Uterus (tissue), 4 donors: ENCODE measurements at places on chromosomes 12 and 14. TPM values are rescaled to one million over a fixed set of nuclear protein-coding genes. Genes with fewer than 3 reads are reported as not detected.

DNA sequence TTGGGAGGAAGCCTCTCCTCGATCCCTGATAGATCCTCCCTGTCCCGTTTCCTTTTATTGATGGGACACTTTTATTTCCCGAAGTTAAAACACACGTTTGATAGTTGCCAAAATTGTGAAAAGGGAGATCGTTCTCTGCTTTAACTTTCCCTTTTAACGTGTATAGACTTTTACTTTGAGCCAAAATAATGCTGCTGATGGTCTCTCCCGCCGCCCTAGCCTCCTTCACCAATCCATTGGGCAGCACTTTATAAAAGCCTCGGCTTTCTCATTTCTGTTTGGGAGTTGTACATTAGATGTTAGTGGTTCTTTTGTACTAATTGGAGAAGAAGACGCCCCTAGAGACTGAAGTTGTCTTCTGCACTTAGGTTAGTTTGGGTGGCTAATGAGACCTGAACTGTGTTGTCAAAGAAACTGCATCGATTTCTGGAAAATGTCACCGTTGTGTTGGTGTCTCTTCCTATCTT, 1.4 kb downstream of the TMTC2 start:
- DNase-seq = no peak

DNA sequence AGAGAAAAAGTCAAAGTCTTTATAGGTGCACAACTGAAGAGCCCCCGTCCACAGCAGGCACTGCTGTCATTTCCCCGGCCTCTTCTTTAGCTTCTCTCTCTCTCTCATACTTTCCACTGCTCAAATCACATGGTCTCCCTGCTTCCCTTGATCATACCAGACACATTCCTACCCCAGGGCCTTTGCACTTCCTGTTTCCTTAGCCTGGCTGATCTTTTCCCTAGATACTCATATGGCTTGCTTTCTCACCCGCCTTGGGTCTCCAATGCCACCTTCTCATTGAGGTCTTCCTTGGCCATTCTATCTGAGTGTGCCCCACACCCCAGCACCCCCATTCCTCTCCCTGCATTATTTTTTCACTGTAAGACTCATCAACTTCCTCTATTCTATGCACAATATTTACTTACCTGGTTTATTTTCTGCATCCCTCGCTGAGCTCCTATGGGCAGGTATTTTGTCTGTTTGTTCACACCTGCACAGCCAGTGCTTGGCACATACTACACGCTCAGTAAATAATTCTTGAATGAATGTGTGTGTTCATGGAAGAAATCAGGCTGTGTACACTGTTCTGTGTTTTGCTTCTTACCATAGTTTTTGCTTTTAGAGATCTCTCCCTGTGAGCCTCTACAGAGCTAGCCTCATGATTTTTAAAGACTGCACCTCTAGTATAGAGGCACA, 31.9 kb downstream of the SERPINA1 start:
- no peak for DNase-seq

The FOXN4 gene
- not detected for total RNA-seq

- no peak for DNase-seq
Measured at GRCh38 chr12:113498490-113498889, 26.8 kb upstream of the LHX5 start.

DNA sequence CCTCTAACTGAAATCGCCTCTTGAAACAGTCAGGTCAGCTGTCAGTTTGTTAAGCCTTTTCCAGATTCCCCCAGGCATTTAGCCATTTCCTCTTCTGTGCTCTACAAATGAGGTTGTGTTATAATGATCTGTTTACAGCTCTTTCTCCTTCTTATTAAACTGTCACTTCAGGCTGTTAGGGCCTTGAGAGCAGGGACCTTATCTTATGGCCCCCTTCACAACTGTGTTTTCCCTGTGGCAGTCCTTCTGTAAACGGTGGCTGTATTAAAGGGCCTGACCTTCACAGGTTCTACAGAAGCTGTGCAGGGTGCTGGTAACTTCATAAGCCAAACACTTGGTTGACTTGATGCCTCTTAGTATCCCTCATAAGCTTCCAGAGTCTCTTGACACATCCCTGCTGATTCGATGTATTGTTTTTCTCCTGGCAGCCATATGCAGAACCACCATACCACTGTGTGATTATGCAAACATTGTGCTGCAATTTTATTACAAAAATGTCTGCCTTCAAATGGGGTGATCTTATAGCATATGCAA, 104.7 kb downstream of the PLEKHA5 start:
- DNase-seq = no peak

GRCh38 chr14:100503251-100503650, 84.0 kb downstream of the BEGAIN start:
- no peak for DNase-seq

GRCh38 chr14:42277840-42278239, 671.2 kb downstream of the LRFN5 start:
- DNase-seq = no peak

DNA sequence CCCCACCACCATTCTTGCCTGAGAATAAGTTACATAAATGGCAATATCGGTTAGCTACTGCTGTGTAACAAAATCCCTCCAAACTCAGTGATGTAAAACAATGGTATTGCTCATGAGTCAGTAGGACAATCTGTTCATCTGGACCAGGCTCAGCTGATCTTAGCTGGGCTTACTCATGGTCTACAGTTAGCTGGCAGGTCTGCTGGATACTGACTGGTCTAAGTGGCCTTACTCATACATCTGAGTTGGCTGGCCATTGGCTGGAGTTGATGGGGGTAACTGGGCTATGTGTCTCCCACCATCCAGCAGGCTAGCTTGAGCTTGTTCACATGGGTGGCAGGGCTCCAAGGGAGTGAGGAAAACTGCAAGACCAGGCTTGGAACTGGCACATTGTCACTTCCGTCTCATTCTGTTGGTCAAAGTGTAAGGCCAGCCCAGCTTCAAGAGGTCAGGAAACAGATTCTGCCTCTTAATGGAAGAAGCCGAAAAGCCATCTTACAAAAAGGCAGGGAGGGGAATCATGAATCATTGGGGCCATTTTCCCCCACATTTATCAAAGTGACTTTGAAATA, 56.7 kb upstream of the CHGA start:
- peak; percentile 45 for DNase-seq

DNA sequence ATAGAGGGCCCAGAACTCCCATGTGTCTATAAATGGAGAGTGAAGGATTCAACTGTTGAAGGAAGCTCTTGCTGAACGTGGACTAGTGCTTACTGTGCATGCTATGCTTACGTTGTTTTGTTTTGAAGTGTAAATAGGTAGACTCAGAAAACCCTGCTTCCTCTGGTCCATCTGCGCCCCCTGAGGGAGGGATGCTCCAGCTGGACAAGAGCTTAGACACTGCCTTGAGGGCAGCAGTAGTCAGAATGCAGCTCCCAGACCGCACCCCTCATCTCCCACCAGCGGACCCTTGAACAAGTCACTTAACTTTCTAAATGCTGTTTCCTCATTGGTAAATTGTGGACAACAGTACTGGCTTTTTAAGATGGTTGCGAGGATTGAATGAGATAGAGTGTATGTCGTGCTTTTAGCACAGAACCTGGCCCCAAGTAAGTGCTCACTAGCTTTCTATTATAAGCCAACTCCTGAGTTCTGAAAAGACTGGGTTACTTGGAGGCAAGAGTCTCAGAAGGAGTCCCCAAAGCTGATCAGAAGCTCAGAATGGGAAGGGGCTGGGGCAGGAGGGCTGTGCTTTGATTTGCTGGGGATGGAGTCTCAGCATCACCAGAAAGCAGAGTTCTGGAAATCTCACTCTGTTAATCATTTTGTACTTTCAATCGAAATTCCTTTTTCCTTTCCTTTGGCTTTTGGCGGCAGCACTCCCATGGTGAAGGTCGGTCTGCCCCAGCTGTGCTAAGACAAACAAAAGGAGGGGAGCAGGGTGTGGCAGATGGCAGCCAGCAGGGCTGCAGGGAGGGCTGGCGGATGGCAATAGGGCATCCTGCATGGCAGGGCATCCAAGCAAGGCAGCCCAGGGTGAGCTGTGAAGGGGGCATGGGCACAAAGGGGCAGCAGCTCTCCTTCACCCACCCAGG, 15.6 kb downstream of the AGAP2 start:
- no peak for DNase-seq

DNA sequence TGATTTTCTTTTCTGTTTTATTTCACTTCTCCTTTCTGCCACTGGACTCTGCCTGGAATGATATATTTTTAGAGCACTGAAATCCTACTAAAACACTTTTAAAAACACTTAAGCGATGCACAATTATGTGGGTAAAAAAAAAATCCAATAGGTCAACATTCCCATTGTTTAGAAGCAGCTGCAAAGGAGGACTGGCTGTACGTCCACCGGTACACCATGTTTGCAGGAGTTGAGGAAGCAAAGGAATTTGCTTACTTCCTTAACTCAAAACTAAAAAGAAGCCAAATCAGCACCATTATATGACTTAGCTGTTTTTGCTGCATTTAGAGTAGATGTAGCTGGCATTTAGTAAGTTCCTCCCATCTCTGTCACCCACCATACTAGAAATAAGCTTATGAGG, 186.8 kb upstream of the TMTC1 start:
- no peak for DNase-seq

The MIP gene
- total RNA-seq = not detected

The MYF6 gene
- not detected for total RNA-seq

The RTN1 gene
- total RNA-seq = 10.8 TPM

DNA sequence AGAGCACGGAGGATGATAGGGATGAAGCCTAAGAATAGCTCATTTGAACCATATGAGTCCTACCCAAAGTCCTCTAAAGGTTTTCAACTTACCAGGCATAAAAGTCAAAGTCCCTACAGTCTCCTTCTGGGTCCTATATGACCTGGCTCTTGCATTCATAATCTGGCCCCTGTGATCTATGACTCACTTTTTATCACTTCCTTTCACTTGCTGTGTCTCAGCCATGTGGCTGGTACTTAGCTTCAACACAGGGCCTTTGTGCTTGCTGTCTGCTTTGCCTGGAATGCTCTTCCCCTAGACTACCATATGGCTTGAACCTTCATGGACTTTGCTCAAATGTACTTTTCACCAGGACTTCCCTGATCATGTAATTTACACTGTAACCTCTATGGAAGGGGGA, 137.6 kb upstream of the TMTC1 start:
- no peak for DNase-seq

The ART4 gene
- 0.51 TPM for total RNA-seq

DNA sequence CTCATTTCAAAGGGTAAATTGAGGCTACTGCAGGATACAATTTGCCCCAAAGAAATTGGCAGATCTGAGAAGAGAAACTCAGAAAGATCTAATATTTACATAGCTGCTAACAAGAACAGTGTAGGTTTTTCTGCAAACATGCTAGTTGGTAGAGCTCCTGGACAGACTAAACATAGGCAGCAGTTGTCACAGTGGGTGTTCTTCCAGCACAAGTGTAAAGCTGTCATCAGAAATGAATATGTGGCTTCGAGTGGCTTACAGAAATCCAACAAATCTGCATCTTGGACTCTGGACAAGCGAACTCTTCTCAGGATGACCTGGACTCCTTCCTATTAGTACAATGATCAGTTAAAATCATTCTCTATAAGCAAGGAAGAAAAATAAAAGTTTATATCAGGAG, 5.9 kb downstream of the CBX5 start:
- DNase-seq = no peak

The LRTM2 gene
- total RNA-seq = not detected

The CALM1 gene
- total RNA-seq = 214 TPM

DNA sequence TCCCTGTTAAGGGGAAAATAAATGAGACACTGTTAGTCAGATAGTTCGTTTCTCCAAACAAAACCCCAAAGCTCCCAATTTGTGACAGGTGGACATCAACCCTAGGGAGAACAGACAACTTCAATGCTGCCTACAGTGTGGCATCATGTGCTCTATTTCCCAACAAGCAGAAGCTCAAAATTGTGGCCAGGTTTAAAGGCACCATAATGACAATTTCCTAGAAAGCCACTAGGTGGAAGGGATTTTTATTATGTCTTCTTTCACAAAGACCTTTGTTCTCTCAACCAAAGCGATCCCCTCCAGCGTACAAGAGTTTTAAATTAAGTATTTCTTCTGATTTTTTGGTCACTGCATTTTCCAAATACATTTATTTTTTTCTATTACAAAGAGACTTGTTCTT, 88.0 kb upstream of the MBIP start:
- DNase-seq = no peak

DNA sequence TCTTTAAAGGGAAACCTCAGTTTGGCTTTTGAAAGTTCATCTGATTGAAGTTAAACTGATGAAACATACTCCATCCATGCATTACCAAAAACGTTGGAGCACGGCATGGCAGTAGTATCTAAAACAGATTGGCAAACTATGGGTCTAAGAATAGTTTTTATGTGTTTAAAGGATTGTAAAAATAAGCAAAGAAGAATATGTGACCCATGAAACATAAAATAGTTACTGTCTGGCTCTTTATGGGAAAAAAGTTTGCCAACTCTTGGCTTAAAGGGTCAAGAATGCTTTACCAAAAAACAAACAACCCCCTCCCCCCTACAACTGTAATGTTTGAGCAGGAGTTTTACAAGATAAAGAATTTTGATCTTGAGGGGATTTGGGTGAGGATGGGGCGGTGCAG, 32.6 kb downstream of the TRAF3 start:
- no peak for DNase-seq

- no peak for DNase-seq
Measured at GRCh38 chr12:4119157-4119761, 154.3 kb upstream of the CCND2 start.

GRCh38 chr14:27222671-27223070, 624.8 kb upstream of the NOVA1 start:
- no peak for DNase-seq

- no peak for DNase-seq
Measured at GRCh38 chr12:105418821-105419291, 88.4 kb downstream of the C12orf75 start.

DNA sequence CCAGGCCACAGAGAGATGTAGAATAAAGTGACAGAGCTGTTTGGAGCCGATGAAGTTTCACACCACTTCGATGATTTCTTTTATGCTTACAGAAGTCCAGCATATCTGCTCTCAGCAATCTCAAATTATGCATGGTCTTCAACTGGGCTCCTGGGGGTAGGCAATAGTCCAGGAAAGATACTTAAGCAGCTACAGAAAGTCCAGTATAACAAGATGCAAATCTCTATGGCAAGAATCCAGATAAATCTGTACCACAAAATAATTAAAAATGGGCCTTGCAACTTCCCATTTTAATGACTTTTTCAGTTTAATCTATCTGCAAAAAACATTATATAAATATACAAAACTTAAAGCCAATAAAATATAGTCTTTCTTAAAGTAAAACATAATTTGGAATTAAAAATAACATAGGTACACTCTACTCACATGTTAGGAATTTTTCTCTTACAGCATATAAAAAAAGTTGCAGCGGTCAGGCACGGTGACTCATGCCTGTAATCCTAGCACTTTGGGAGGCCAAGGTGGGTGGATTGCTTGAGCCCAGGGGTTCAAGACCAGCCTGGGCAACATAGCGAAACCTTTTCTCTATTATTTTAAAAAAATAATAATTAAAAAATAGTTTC, 20.5 kb upstream of the RAD51AP1 start:
- no peak for DNase-seq

The ABCC9 gene
- 39.7 TPM for total RNA-seq

The SLC7A8 gene
- 78.2 TPM for total RNA-seq

DNA sequence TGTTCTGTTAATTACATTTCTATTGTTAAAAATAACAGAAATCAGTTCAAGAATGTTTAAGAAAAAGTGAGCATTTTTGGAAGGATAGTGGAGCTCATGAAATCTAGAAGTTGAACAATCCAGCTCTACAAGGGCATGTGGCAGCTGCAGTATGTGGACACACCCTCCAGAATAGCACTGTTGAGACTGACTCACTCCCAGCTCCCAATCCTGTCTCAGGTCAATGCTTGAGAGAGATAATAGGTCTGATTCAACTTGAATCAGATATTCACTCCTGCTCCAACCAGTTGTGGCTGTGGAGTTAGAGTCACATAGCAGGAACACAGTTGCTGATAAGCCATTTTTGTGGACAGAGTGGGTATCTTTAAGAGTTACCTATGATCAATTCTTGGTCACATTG, 113.0 kb upstream of the NTF3 start:
- no peak for DNase-seq
